Stimulated activated CD8-positive, alpha-beta memory T cell treated with anti-CD3 and anti-CD28 coated beads, Interleukin-7, amount 100 ng/mL, for 1 hour (primary cell): ENCODE measurements at places on chromosomes 2 and 18.

DNA sequence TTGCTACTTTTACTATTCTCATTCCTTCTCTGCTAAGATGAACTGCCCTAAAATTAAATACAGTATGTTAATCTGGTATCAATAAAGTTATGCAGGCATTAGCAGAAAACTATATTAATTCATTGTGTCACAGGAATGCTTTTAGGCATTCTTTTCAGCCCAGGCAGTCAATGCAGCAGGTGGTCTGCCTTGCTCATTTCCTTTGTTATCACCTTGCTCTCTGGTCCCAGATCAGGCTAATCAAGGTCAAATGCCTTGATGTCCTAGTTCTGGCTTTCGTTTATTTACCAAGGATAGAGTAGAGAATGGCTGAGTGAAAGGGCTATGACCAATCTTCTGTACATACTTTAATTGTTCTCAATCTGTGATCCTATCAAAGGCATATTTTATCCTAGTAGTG lies 1023.6 kb downstream of the TMEM182 start:
- DNase-seq = no peak

DNA sequence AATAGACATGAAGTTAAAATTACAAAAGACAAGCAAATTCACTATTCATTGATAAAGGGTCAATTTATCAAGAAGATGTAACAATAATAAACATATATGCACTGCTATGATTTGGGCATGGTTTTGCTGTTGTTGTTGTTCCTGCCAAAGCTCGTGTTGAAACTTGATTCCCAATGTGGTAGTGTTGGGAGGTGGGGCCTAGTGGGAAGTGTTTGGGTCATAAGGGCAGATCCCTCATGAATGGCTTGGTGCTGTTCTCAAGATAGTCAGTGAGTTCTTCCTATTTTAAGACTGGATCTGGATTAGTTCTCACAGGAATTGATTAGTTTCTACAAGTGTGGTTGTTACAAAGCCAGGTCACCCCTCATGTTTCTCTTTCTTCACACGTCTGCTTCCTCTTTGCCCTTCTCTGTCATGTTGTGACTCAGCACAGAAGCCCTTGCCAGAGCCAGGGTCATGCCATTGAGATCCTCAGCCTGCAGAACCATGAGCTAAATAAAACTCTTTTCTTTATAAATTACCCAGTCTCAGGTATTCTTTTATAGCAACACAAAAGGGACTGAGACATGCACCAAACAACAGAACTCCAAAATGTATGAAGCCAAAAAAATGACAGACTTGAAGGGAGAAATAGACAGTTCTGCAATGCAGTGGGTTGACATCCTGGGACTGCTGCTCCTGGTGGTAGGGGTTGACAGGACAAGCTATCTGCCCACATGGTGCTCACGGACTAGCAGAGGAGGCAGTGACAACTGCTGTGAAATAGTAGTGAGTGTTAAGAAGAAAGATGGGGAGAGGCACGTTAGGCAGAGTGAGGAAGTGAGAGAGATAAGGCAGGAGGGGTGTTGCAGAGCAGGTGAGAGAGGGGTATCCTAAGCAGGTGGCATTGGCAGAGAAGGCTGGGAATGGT lies 18.6 kb upstream of the SKA1 start:
- no peak for DNase-seq

DNA sequence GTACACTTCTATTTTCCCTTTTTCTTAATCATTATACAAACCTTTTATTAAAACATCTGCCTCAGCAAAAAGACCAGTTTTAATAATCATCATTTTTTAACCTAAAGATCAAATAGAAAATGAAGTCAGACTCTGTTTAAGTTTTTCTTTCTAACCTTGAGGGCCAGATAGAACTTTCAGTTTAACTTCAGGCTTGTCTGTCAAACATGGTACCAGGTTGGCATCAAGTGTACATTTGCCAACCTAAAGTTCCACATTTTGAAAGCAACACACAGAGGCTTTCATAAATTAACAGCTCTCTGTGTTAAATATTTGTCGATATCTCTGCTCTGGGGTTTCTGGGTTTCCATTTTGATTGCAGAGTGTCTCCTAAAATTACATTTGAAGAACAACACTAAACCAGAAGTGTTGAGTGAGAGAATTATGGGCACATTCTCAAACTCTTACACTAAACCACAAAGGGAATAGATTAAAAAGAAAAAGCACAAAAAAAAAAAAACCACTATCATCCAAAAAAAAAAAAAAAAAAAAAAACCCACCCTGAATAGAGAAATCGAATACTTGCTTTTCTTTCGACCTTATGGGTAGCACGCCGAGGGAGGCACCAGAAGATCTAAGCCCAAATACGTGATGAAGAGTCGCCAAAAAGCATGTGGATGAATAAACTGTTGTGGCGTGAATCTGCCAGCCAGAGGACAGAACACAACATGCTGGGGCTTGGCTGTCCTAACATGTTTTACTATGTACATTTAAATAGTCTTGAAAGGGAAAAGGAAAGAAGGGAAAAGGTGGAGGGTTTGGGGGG lies 166.2 kb downstream of the TCF4 start:
- DNase-seq = no peak

DNA sequence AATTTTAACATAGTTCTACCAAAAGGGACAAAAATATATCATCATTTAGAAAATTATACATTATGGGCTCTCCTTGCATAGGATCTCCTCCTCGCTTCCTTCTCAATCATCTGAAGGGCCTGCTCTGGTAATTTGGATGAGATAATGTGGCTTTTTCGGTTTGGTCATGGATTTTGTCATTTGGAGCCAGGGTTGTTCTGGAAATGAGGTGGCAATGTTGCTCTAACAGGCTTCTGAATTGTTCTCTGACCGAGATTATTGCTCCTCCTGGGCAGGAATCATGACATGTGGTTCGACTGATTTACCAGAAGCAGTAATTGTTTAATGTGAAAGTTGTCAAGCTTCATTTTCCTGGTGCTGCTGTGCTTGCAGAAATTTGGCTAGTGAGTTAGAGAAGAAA lies 194.7 kb upstream of the ERBB4 start:
- no peak for DNase-seq

GRCh38 chr18:59848002-59848401 lies 51.8 kb upstream of the PMAIP1 start:
- DNase-seq = no peak

DNA sequence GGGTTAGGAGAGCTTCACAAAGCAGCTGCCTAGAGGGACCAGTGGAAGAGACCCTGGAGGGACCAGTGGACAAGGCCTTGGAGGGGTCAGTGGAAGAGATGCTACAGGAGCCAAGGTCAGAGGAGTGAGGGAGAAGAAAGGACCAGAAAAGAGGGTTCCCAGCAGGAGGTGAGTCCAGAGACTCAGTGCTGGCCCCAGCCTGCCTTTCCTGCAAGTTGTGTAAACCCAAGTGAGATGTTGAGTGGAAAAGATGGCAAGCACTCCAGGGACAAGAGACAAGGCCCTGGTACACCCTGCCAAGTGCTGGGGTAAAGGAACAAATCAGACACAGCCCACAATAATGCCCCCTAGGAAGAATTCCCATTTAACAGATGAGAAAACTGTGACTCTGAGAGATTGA lies 94.4 kb downstream of the TTC32 start:
- DNase-seq = no peak

- DNase-seq = no peak
Measured at GRCh38 chr2:79887747-79888374, 375.0 kb downstream of the CTNNA2 start.

DNA sequence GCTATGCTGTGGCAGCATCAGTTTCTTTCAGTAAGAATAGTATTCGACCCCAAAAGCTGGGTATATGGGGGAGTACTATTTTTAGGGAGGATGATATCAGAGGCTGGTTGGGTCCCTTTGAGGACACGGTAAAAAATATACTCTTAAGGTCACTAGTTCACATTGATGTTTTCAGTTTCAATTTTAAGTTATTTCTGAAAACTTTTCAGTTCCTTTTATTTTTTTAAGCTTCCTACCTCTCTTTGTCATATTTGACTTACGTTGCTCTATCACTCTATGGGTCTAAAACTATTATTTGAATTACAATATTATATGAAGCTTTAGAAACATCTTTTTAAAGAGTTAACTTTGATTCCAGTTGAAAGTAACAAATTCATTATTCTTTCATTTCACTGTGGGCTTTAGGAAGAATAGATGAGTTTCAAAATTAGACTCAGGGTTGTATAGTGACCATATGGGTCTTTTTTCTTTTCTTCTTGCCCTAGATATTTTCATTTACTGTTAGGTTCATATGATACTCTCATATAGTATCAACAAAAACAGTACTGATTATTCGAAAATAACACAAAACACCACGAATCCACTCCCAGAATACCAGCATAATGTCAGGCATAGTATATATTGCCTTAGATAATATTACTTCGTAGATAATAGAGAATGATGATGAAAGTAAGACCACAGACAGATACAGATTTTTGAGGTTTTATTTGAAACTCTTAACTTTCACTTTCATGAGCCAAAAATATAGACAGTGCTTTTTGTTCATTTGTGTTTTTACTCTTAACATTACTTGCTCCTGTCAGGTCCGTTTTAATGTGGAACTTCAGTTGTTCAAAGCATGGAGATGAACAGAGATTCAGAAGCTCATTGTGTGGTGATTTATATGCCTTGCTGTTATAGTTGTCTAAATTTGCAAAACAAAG lies 9.8 kb downstream of the RMDN2 start:
- DNase-seq = no peak

DNA sequence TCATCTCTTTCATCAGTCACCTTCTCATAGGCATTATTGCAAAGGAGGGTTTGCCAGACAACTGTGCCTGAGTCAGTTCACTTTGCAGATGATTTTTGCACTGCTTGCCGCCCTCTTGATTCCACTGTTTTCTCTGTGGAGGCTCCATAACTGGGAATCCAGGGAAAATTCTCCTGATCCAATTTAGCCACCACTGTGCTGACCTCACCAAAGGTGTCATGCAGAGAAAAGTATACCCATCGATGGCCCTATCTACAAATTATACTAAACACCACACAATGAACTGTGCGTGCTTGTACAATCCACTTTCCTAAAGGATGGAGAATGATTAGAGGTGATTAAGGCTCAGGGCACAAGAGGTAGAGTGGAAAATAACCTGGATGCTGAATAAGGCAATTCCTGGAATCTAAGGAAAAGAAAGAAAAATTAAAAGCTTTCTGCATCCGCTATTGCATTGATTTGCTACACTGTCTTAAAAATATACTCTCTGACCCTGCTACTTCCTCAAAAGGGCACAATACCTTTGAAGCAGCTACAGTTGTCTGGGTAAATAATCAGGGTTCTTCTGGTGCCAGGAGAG lies 409.4 kb downstream of the RIT2 start:
- no peak for DNase-seq

DNA sequence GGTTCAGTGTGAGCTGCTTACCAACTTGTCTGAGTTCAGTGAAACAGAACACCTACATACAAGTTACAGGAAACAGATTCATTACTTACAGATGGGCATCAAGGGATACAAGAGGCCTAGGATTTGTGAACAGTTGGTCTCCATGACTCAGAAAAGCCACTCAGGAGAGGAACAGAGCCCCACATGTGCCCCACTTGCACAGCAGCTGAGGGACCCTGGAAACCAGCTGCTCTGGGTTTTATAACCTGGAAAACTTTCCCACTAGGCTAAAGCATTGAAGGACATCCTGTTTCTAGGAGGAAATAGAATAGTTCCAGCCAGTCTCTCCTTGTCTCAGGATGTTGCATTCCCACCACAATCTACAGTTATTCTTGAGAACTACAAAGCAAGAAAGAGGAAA lies 530.0 kb downstream of the ZNF804A start:
- DNase-seq = no peak

GRCh38 chr18:48940854-48941611 lies 9.7 kb downstream of the SMAD7 start:
- DNase-seq = peak; percentile 66

GRCh38 chr2:104378853-104379374 lies 475.0 kb upstream of the POU3F3 start:
- DNase-seq = no peak

DNA sequence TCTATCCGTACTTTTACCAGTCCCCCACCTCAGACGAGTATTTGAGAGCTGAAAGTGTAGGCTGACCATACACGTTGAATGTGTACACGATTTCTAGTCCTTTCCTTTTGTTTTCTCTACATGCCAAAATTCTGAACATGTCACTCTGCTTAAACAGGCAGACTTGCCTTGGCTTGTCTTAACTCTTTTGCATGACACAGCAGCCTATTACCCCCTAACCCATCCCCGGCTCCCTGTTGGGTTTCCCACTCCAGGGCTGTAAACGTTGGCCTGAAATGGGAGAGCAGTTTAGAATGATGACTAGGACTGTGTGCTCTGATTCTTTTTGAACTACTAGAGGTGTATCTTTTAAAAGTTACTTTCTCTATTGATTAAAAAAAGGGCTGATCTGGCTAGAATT lies 19.1 kb downstream of the MTCL1 start:
- DNase-seq = no peak

GRCh38 chr2:10551496-10551895 lies 103.4 kb upstream of the ODC1 start:
- DNase-seq = no peak

DNA sequence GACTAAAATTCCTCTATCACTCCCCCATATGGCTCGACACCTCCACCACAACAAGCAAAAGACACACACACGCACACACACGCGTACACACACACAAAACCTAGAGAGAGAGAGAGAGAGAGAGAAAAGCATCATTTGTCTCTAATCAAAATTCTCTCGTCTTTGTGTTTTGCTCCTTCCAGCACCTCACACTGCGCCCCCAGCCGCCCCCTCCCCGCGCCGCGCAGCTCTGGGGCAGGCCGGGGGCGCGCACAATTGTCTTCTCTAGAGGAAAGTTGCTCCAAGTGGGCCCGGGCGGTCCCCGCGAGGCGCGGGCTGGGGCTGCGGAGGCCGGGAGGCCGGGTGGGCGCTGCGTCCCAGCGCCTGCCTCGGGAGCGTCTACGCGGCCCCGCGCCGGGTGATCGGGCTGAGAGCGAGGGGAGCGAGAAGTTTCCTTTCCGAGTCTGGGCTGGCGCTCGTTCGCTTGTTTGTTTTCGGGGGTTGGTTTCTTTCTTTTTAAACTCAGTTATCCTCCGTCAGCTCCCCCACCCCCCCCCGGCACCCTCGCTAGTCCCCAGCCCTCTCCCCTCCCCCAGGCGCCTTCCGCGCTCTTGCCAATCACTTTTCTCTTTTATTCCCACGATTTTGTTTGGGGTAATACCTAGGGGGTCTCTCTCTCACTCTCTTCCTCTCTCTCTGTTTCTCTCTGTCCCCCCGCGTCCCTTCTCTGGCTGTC lies 4.1 kb downstream of the ZEB2 start:
- DNase-seq = no peak

- DNase-seq = no peak
Measured at GRCh38 chr18:21680161-21680560, 24.4 kb downstream of the ABHD3 start.

- no peak for DNase-seq
Measured at GRCh38 chr2:219515874-219516629, 1.8 kb downstream of the ASIC4 start.

- DNase-seq = no peak
Measured at GRCh38 chr2:196839574-196839973, 30.4 kb upstream of the C2orf66 start.

- DNase-seq = peak; percentile 33
Measured at GRCh38 chr2:28406276-28407096, 13.8 kb downstream of the FOSL2 start.
